ENCODE measurements at places on chromosomes 6 and 20.

- no peak for DNase-seq
These were observed 82.2 kb upstream of the CDH4 start for GRCh38 chr20:61169874-61170273.

DNA sequence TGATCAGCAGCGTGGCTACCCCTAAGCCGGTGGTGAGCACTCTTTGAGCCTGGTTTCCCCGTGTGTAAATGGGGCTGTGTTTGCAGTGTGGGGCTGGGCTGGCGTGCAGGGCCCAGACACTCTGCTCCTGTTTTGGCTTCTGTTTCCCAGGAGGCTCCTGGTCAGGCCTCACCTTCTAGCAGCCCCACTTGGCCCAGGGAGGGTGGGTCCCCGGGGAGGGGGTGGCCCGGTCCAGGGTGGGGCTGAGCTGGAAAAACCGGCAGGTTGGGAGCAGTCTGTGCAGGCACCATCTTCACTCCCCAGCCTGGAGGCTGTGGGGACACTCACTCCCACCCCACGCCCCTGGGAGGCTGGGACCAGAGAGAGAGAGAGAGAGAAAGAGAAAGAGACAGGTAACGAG lies 25.3 kb downstream of the CEBPB start:
- DNase-seq: no peak

GRCh38 chr20:6123649-6124014 lies 802 bp upstream of the FERMT1 start:
- DNase-seq: no peak

GRCh38 chr6:167134448-167135328 lies 11.8 kb downstream of the CCR6 start:
- DNase-seq: no peak

DNA sequence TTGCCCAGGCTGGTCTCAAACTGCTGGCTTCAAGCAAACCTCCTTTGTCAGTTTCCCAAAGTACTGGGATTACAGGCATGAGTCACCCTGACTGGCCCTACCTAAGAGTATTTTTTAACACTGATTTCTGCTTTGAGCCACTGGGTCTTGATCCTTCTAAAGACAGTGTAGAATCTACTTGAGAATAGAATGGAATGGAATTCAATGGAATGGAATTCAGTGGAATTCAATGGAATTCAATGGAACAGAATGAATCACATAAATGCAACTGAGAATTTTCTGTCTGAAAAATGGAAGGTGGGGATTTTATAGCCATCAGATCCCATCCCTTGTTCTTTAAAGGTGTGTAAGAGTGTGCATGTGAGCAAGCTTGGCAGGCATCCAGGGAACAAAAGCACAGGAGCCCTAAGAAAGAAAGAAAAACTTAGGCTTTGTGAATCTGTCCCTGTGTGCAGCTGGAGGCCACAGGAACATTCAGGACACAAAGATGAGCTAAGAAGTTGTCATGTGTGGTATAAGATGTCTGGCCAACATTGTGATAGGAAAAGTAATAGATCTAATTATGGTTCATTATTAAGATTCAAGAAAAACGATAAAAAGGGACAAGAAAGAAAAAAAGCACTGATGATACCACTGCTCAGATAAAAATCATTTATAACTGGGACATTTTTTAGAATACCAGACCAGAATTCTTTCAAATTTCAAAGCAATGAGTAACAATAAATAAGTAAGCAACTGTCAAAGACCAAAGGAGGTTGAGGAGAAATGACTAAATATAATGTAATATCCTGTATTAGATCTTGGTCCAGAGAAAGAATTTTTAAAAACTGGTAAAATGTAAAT lies 681.0 kb upstream of the GJE1 start:
- DNase-seq: no peak

DNA sequence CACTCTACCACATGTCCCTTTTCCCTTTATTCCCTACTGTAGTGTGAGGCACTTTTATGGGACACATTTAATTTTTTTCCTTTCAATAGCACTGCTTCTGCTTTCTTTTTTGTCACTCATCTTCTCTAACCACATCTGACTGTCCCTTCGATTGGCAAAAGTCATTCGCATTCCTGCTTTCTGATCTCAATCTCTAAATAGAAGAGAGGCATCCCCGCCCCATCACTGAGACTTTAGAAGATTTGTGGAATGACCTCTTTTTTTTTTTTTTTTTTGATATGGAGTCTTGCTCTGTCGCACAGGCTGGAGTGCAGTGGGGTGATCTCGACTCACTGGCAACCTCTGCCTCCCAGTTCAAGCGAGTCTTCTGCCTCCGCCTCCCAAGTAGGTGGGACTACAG lies 9.1 kb downstream of the ZNF292 start:
- DNase-seq: no peak

- DNase-seq: no peak
These were observed 3.8 kb upstream of the NCOA5 start for GRCh38 chr20:46093531-46093930.

DNA sequence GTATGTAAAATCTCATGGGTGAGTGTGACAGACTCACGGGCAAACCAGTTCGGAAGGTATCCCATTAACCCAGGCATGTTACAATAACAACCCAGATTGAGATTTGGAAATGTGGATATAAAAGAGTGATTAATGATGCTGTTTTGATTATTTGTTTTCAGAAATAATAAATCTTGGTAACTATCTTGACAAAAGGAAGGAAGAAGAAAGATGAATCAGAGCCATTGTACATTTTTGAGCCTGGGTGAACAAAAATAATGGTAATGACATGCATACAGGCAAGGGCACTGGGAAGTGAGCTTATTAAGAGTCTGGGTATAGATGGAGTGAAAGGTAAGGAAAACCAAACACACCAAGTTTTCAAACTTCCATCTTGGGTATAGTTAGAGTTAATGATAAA lies 862.0 kb downstream of the PHF3 start:
- DNase-seq: no peak

DNA sequence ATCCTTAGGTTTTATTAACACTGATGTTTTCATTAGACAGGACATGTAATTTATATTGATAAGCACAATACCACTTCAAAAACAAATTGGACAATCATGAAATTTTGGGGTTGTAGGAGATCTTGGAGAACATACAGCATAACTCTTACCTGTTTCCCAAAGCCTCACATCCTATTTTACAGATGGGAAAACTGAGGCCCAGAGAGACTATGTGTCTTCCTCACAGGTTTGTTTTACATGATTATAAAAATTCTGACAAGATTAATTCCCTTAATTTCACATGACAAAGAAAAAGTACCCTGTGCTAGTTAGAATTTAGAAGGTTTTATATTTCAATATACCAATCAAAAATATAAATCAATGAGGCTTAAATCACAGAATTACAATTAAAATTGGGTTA lies 145.5 kb downstream of the GMDS start:
- DNase-seq: no peak

GRCh38 chr6:69795469-69796072 lies 1.2 kb downstream of the LMBRD1 start:
- no peak for DNase-seq

GRCh38 chr6:156601152-156602065 lies 175.8 kb upstream of the ARID1B start:
- DNase-seq: no peak

- no peak for DNase-seq
These were observed 63.8 kb downstream of the TNFRSF21 start for GRCh38 chr6:47245745-47246371.

DNA sequence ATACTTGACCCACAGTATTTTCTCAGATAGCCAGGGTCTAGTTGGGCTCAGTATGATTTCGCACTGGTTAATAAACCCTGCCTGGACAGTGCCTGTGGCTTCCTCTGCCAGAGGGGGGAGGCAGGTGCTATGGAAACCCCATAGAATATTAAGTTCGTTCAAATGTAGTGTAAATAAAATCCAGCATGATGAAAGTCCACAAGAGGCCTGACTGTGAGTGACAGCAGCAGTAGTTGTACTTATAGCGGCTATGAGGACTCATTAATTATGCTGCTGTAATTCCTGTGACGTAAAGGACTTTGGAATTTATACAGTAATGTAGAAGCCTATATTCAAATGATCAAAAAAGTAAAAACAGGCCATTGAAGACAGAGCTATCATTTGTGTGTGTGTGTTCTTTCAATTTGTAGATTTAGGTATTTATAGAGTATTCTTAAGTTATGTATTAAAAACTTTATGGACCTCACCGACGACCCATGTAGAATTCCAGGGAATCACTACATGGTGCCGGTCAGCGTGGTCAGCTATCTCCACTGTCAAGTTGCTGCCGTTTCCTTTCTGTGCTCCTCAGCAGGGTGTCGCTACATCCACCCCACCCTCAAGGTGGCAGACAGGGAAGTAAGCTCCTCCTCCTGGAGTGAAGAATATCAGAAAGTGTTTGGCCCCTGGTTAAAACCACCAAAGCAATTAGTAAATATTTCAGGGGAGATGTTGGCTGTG lies 10.0 kb downstream of the PYGB start:
- DNase-seq: no peak

- no peak for DNase-seq
These were observed 531.3 kb downstream of the QKI start for GRCh38 chr6:163945808-163946207.

DNA sequence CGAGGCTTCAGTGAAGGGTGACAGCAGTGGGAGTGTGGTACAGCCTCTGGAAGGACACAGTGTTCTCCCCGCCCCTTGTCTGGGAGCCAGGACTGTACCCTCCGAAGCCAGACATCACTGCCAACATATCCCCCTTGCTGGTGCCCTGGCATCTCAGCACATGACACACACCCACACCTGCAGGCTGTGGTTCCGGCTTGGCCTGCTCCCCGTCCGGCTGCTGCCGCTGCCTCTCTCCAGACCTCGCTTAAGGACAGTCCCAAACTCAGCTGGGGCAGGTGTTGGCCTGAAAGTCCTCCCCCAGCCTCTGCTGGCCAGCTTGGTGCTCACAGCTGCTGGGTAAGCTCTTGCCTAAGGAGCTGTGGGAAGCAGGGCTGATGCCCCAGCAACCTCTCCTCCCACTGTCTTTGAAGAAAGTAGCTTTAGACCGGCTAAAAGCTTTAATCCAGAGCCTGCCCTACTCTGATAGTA lies 7.0 kb downstream of the EMILIN3 start:
- no peak for DNase-seq

- DNase-seq: no peak
These were observed 952 bp upstream of the BRPF3 start for GRCh38 chr6:36195471-36196112.

- DNase-seq: no peak
These were observed 252.9 kb upstream of the TAB2 start for GRCh38 chr6:149064660-149065015.

DNA sequence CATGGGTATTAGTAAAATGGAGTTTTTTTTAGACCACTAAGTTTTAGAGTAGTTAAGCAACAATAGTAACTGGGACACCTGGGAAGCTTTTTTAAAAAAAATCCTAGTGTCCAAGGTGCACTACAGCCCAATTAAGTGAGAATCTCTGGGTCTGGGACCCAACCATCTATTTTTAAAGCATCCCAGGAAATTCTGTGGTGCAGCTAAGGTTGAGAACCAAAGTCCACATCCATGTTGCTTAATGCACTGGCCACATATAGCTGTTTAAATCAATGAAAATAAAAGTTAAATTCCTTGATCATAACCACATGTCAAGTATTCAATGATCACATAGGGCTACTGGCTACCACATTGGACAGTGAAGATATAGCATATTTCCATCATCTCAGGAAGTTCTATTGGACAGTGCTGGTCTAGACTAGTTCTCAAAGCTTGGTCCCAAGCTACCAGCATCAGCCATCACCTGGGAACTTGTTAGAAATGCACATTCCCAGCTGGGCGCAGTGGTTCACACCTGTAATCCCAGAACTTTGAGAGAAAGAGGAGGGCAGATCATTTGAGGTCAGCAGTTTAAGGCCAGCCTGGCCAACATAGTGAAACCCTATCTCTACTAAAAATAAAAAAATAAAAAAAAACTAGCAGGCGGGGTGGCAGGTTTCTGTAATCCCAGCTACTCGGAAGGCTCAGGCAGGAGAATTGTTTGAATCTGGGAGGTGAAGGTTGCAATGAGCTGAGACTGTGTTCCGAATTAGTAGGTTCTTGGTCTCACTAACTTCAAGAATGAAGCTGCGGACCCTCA lies 12.7 kb downstream of the KIF13A start:
- DNase-seq: no peak

GRCh38 chr6:122184401-122184827 lies 215.0 kb upstream of the HSF2 start:
- no peak for DNase-seq

GRCh38 chr6:12529364-12530019 lies 187.1 kb upstream of the PHACTR1 start:
- DNase-seq: no peak

- no peak for DNase-seq
These were observed 157.3 kb downstream of the SYCP2 start for GRCh38 chr20:59776059-59776603.

DNA sequence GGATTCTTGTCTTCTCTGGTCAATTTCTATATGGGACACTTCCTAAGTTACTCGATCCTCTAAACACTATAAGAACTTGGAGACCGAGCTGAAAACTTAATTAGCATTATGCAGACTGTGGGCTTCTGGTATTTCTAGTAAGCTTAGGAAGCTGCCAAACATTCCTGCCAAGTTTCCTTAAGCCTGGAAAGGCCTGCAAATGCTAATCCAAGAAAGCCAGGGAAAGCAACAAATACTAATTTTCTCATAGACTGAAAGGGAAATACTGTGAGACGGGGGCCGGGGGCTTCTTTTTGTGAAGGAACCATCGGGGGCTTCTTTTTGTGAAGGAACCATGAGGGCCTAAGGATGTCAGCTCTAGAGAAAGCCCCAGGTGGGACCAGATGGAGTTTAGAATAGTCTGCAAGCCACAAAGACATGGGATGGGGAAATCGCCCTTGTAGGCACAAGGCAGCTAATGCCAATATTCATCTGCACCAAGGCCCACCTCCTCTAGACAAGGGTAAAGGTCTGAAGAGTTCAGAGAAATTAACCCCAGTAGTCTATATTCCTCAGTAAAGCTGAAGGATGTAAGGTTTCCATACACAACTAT lies 332.4 kb upstream of the PRDM1 start:
- DNase-seq: no peak

GRCh38 chr20:57317316-57317788 lies 12.3 kb upstream of the SPO11 start:
- DNase-seq: no peak

- no peak for DNase-seq
These were observed 16.1 kb upstream of the ZNF292 start for GRCh38 chr6:87139236-87139635.

- DNase-seq: no peak
These were observed 44.7 kb upstream of the LRRC1 start for GRCh38 chr6:53750052-53750650.

DNA sequence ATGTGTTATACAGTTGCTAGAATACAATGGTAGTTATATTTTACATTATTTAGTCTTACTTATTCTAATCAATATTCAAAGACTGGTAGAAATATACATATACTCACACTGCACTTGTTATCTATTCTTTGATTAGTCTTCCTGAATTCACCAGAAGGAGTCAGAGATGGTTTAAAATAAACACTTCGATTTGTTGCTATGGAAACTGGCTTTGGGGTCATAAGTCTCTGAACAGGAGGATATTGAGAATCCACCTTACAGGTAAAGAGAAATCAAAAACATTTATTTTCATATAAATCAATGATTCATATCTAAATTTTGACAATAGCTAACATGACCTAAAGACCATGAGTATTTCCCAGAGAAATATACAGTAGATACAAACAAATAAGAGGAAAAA lies 41.6 kb downstream of the NUP153 start:
- no peak for DNase-seq

Data from NCI-H1417 treated with DMSO at 0.1 percent for 48 hours (cell line).